ENCODE measurements at places on chromosomes 1 and 21.

DNA sequence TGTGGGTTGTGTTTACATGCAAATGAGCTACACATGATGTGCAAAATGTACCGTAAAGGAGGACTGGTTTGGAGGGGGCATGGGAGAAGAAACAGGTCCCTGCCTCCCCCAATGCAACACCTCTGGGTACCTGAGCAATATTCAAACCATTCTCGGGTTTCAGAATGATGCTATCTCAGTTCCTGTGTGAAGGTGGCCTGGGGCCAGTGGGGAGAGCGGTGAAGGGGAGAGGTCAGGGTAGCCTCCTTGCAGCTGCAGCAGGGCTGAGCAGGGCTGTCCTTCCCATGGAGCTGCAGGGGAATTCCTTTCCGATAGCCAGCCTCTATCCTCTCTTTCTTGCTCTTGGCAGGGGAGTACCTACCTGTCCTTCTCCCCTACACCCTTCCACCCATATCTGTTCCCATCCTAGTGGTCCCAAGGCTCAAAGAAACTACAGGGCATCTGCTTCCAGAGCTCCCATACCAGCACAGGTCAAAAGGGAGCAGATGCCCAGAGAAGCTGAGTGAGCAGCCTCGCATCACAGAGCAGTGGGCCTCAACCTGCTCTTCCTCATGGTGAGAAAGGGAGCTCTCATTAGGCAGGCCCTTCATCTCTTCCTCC is 11.9 kb downstream of the MEF2D start:
- DNase-seq, result no peak

- no peak for DNase-seq
These were observed 169.7 kb downstream of the TRIM33 start for GRCh38 chr1:114341299-114341698.

GRCh38 chr1:38118976-38119375 is 72.4 kb upstream of the POU3F1 start:
- DNase-seq, result no peak

DNA sequence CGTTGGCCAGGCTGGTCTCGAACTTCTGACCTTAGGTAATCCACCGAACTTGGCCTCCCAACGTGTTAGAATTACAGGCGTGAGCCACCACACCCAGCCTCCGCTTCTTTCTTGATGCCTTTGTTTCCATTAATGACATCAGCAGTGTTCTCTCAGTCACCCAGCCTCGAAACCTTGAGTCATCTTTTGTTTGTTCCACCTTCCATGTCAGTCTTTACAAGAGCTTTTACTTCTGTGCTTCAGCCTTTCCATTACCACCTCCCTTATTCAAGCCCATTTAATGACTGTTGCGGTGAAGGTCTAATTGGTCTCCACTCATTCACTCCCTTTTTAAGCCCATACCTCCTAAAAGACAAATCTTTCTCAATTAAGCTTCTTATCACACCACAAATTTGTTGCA is 146.6 kb upstream of the ADGRL2 start:
- no peak for DNase-seq

GRCh38 chr1:216046336-216046735 is 376.9 kb downstream of the USH2A start:
- no peak for DNase-seq

- DNase-seq, result peak; percentile 50
These were observed 1.3 kb downstream of the AHDC1 start for GRCh38 chr1:27602462-27603308.

GRCh38 chr1:153771261-153771660 is 3.9 kb upstream of the SLC27A3 start:
- DNase-seq, result no peak

- DNase-seq, result no peak
These were observed 27.1 kb upstream of the C1orf105 start for GRCh38 chr1:172393354-172393753.

DNA sequence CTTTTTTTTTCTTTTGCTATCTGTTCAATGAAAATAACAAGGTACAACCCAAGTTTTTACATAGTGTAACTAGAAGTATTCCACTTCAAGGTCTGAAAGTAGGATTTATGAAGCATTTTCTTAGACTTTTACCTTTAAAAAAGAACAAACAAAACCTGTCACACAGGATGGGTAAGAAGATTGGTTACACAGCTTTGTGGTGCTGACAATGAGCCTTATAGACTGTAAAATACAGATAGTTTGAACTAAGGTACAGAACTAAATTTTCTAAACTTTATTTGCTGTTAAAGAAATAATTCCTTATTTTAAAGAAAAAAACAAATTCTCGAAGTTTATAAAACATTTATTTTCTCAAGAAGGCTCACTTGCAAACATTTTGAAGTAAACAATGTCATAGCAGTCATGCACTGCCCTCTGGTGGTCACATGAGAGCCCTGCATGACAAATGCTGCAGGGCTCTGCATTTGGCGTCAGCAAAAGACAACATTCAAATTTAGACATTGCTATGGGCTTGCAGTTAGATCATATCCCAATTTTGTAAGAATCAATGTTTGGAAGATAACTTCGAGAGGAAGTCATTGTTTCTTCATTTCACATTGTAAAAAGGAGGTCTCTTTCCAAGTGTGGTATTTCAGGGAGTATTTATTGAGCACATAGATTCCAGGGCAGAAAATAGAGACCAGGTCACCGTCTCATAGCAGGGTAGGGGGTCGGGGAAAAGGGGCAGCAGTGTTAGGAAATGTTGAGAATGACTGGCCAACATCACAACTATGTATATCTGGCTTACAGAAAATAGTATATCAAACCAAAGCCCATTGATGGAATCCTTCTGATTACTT is 115.3 kb upstream of the FMN2 start:
- peak; percentile 4 for DNase-seq

- no peak for DNase-seq
These were observed 5.2 kb downstream of the TAL1 start for GRCh38 chr1:47226839-47227215.

- no peak for DNase-seq
These were observed 16.4 kb downstream of the WNT4 start for GRCh38 chr1:22126531-22126930.

DNA sequence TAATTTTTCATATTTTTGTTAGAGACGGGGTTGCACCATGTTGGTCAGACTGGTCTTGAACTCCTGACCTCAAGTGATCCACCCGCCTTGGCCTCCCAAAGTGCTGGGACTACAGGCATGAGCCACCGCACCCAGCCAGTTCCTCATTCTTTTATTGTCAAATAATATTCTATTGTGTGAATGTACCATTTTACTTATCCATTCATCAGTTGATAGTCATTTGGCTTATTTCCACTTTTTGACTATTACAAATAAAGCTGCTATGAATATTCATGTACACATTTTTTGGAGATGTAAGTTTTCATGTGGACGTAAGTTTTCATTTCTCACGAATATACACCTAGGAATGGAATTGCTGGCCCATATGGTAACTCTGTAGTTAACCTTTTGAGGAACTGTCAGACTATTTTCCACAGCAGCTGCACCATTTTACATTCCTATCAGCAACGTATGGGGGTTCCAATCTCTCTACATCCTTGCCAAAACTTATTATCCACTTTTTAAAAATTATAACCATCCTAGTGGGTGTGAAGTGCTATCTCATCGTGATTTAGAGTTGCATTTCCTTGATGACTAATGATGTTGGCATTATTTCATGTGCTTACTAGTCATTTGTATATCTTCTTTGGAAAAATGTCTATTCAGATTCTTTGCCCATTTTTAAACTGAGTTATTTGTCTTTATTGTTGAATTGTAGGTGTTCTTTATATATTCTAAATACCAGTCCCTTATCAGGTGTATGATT is 12.7 kb downstream of the PACC1 start:
- no peak for DNase-seq

DNA sequence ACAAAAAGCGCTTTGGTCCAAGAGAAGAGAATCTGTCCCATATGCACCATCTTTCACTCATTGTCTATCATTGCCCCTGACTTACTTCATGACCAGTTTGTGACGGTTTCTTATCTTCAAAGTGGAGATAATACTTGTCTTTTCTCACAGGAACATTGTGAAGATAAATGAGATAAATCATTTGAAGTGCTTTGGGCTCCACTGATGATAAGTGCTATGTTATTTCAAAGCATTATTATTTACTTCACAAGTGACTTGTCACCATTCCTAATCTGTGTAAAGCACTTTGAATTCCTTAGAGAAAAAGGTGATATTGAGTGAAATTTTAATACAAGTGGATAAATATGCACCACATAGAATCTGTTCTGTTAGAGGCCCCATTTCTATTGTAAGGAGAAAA is 731.6 kb upstream of the PTBP2 start:
- no peak for DNase-seq

- DNase-seq, result no peak
These were observed 50.3 kb downstream of the KCNK1 start for GRCh38 chr1:233664253-233664652.

DNA sequence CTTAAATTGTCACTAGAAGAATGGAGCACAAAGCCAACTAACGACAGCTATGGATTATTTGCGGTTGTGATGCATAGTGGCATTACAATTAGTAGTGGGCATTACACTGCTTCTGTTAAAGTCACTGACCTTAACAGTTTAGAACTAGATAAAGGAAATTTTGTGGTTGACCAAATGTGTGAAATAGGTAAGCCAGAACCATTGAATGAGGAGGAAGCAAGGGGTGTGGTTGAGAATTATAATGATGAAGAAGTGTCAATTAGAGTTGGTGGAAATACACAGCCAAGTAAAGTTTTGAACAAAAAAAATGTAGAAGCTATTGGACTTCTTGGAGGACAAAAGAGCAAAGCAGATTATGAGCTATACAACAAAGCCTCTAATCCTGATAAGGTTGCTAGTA is 13.5 kb downstream of the USP1 start:
- no peak for DNase-seq

DNA sequence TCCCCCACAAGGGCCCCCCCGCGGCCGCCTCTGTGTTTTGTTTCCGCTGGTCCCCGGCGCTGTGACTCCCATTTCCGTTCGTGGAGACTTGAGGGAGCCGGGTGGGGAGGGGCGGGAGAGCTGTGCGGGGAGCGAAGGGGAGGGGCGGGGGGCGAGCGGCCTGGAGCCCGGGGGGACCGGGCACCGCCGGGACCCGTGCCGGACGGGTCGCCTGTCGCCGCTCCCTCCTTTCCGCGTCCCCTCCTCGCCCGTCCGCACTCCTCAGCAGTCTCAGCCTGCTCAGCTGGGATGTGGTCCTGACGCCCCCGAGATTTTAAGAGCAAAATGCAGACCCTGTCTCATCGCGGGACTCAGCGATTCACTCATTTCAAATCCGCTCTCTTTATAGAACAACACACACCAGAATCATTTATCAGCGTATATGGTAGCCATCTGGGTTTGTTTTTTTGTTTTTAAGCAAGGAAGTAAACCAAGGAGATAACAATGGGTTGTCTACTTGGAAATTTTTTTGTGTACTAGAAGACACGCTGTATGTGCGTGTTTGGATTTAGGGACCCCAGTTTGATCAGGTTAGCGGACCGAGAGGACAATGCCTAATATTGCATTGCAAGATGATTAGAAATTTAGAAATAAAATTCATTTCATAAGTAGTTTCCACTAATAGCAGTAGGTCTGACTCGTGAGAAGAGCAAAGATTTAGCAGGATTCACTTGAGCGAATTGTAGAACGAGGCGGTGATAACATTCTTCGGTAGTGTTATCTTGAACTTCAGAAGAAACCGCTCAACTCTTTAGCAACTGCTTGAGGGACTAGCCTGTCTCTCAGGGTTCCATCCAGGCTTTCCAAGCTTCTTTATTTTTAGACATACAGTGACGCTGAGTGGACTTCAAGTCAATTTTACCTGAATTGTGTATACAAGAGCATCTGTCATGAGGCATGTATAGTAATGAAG is 1.1 kb downstream of the GABPA start:
- peak; percentile 68 for DNase-seq

DNA sequence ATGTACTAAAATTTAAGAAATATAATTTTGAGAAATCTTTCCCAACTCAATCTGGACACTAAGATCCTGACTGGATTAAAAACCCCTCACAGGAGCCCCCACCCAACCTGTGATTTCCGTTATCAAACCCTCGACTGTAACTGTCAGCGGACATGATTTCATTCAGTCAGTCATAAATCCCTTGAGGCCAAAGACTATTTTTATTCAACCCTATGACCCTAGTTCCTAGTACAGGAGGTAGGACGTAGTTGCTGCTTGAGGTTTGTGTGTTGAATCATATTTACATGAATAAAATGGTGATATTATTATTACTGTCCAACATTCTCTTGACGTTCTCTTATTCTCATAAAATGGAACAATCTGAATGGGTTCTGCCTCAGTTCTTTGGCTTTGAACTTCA is 73.1 kb upstream of the DYNLT5 start:
- DNase-seq, result no peak

DNA sequence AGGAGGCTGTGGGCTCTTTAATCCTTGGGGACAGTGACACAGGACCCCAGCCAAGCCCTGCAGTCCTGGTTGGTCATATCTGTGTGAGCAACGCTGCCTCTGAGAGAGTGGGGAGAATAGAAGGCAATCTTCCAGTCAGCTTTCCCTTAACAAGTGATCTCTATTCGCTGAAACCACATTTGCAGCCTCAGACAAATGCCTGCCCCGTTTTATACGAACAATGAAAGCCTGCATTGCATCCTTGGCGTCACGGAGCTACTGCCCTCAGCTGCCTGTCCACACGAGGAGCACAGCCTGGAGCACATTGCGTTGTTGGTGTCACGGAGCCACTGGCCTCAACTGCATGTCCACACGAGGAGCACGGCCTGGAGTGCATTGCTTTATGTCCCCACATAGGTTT is 150.2 kb upstream of the ARHGEF16 start:
- DNase-seq, result no peak

GRCh38 chr1:92441697-92442342 is 44.9 kb downstream of the GFI1 start:
- DNase-seq, result no peak

DNA sequence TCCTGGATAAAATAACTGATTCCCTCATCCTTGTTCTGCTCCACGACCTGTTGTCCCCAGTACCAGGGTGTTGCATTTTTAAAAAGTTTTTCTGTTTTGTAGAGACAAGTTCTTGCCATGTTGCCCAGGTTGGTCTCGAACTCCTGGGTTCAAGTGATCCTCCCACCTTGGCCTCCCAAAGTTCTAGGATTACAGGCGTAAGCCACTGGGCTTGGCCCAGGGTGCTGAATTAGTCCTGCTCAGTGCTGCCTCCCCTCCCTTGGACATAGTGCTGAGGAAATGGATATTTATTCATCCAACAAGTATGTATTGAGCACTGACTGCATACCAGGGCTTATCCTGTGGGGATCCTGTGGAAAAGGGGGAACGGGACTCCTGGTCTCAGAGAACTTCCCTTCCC is 126.4 kb downstream of the PTPRU start:
- no peak for DNase-seq

DNA sequence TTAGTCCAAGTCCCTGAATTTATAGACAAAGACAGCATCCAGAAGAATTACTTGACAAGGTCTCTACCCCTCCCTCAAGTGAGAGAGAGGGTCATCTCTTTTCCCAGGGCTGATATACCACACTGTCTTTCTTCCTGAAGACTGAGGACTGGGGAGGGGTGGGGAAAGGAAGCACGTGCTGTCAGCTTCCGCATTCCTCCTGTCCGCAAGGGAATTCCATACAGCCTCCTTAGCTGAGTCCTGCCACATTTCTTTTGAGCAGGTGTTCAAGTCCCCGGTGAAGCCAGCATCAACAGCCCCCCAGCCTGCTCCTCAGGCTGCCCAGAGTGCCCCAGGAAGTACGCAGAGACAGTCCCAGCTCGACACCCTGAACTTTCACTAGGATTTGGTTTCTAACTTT is 34.2 kb downstream of the PCAT6 start:
- DNase-seq, result no peak

- DNase-seq, result no peak
These were observed 19.8 kb upstream of the SMYD3 start for GRCh38 chr1:246526915-246527314.
